ENCODE measurements at places on chromosomes 11 and 22.
A peak's percentile ranks its signal among the peaks of the same experiment; 100 is the strongest.

DNA sequence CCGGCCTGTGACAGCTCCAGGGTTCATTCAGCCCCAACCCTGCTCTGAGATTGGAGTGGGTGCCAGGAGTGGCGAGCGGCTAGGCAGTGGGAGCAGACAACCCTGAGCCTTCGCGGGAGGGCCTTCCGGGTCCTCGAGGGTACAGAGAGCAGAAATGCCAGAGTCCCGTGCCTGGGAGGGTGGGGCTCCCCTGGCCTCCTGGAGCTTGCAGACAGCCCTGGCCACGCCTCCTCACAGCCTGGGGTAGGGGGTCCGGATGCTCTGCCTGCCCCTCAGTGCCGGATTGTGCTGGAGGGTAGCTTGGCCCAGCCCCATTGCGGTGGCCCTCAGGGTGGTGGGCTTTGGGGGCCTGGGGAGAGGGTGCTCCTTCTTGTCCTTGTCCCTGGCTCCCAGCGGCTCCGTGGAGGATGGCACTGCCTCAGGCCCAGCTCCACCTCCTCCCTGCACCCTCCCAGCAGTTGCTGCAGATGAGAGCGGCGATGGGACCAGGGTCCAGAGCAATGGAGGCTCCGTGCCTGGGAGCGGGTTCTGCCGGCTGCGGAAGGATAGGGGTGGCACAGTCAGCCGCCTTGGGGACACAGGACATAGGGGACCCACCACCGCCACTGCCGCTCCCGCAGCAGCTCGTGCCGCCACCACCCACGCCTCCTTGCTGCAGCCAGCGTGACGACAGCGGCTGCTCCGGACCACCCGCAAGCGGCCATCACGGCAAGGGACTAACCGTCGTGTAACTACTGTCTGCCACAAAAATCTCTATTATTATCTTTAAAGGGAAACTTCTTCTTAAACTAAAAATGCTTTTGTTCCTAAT is 34.9 kb upstream of the OR10G7 start:
- peak; percentile 60 for DNase-seq

DNA sequence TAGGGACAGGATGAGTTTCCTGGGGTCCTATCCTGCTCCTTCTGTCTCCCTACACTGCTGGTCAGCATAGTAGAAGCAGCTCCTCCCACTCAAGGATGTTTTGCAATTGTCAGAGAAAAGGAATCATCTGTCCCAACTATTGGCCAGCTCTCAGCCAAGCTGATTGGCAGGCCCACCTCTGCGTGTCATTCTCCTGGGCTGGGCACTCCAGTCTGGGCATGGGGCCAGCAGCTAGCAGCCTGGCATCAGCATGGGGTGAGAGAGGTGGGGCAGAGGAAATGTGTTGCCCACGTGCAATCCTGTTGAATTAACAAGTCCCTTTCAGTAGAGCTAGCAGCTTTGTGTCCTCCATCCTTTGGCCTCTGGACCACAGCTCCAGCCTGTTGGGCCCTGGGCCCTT is 14.1 kb downstream of the ANKK1 start:
- peak; percentile 63 for DNase-seq

DNA sequence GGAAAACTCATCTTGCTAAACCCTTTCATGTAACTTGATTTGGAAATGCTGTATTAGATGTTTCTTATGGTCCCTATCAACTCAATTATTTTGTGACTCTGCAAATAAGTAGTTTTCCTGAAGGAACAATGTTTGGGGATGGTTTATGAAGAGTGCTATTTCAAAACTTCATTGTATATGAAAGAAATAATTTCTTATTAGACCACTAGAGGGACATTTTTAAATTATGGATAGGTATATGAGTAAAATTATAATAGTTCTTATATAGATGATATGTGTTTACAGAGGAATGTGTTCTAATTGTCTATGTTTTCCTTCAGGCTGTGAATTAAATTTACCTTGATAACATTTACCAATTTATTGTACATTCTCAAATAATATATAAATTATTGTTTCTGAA is 509.4 kb upstream of the RAG2 start:
- no peak for DNase-seq

DNA sequence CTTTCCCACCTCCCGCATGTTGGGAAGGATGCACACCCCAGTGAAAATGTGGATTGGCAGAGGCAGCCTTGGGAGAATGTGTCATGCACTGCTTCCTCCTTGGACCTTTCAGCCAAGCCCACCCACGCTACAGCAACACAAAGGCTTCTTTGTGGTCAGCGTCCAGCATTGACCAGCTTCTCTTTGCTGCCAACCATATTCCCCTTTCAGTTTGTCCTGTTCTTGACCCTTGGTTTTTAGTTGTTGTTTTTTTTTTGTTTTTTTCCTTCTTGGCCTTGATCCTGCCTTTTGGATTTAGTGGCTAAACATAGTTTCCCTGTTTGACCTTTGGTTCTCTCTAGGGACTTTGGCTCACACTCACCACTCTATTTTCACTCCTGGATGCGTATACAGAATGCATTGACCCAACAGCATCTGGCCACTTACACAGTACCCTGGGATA is 573.6 kb downstream of the INSC start:
- DNase-seq: no peak

DNA sequence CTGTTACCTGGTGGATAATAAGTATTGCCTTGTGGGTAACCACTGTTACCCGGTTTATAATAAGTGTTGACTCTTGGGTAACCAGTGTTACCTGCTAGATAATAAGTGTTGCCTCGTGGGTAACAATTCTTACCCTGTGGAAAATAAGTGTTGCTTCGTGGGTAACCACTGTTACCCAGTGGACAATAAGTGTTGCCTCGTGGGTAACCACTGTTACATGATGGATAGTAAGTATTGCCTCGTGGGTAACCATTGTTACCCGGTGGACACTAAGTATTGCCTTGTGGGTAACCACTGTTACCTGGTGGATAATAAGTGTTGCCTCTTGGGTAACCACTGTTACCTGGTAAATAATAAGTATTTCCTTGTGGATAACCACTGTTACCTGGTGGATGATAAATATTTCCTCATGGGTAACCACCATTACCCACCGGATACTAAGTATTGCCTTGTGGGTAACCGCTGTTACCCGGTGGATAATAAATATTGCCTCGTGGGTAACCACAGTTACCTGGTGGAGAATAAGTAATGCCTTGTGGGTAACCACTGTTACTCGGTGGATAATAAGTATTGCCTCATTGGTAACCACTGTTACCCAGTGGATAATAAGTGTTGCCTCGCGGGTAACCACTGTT is 8.7 kb upstream of the NXPE4 start:
- DNase-seq: no peak

DNA sequence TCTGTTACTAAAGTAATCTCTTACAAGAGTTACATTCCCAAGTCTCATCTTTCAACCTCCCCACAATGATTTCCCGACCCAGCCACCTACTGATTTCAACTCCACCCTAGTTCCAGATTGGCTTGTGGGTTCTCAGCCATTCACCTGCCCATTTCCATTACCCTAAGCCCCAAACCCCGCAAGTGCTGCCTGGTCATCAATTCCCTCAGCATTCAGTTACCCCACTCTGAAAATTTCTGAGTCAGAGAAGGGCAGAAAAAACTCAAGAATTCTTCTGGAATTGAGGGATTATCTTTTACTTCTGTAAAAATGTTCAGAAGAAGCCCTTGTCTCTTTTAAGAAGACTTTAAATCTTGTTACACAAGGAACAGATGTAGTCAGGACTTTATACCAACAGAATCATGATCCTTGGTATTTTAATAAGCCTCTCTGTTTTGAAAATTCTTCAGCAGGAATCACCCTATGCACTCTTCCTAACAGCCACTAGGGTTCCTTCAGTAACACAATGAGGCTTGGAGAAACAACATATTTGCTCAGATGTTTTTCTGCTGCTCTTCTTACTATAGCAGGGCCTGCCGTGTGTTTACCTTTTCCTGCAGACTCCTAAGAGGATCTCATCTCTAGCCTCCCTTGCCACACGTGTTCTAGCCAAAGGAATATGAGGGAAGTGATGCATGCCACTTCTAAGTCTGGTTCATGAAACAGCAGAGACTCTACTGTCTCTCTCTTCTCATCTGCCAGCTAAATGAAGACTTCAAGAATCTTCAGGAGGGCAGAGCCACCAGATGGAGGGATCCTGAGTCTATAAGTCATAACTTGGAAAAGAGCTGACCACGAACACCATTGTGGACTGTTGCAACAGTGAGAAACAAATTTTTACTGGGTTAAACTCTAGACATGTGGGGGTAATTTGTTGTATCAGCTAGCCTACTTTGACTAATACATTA is 29.3 kb upstream of the PAMR1 start:
- no peak for DNase-seq

- no peak for DNase-seq
Measured at GRCh38 chr22:25728071-25728470, 13.9 kb upstream of the MYO18B start.

DNA sequence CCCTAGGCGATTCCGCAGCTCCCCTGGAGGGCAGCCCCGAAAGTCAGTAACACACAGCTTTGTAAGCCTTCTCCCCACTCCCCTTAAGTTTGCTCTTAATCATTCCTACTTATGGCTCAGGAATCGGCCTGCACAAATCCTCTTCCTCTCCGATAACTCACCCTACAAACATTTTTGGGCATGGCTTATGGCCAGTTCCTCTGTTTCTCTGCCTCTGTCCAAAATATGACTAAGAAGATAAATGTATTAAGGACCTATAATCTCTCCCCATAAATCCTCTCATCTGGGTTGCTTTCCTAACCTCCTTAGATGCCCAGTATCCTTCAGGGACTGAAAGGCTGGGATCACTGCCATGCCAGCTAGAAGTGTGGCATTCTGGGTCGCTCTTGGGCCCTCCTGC is 41.0 kb downstream of the PAMR1 start:
- DNase-seq: no peak

GRCh38 chr11:29153078-29153477 is 863.8 kb downstream of the KCNA4 start:
- DNase-seq: no peak

GRCh38 chr11:65870706-65871681 is 1.6 kb downstream of the EFEMP2 start:
- no peak for DNase-seq

DNA sequence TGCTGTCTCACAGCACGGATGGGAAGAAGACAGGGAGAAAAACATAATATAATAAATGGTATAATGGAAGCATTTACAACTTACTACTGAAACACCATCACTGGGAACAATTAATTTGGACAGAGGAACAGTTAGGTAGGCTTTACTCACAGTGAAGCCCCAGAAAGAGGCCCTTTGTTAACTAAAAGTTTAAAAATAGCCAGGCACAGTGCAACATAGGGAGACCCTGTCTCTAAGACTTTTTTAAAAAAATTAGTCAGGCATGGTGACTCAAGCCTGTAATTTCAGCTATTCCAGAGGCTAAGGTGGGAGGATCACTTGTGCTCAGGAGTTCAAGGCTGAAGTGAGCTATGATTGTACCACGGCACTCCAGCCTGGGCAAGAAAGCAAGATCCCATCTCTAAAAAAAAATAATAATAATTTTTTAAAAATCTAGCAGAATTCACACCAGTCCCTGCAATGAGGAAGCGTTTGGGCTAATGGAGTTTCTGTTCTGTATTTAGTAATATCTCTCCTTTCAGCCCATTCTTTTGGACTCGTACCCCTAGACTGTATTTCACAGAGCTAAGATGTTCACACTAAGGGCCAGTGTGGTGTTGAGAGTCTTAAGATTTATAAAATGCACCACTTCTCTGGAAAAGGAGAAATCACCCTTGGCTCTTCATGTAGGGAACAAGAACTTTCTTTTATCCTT is 275.5 kb downstream of the SOX6 start:
- DNase-seq: no peak

- no peak for DNase-seq
Measured at GRCh38 chr22:31238057-31238456, 26.0 kb downstream of the LIMK2 start.

GRCh38 chr22:50459496-50460140 is 15.2 kb downstream of the SBF1 start:
- no peak for DNase-seq

GRCh38 chr11:110716361-110716760 is 4.1 kb upstream of the ARHGAP20 start:
- no peak for DNase-seq

DNA sequence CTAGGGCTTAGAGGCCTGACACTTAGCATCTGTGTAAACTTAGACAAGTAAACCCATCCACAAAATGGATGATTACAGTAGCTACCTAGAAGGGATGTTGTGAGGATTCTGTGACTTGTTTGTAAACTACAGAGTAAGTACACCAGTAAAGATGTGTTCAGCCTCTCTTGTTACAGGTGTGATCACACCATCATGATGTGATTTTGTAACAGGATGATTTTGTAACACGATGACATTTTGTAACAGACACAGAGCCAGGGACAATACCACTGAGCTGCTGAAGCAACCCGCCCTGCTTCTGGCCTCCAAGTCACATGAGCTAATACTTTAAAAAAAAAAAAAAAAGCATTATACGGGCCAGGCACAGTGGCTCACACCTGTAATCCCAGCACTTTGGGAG is 17.0 kb downstream of the FADD start:
- DNase-seq: no peak

DNA sequence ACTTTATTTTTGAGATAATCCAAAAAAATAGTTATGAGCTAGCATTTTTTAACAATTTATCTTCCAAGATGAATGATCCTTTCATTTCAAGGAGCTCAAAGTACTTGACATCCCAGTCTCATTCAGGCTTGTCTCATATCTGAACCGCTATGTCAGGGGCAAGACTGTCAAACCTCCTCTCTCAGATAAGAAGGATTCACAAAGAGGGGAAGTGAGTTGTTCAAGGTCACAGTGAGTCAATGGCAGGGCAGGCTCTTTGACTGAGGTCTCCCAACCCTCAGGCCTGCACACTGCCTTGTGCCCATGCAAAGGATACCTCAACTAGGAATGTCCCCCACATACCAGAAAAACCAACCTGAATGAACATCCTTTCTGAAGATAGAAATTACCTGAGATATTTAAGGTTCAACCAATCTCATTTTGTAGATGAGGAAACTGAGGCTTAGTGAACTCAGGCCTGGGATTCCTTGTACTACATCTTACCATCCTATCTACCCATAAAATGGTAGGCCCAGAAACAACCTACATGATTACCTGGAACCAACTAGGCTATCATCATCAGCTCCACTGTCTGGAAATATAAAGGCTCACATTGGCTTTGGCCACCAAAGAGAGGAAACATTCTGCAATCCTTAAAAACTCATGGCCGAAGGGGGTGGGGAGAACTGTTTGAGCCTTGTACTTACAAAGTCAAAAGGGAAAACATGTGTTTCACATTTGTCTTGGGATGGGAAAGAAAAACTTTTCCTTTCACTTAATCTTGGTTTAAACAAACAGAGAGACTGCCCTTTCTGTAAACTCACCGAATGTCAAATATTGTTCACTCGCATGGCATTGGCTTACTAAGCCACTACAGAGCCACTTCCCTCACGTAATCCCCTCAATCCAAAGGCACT is 51.1 kb downstream of the LIF start:
- DNase-seq: no peak

- DNase-seq: no peak
Measured at GRCh38 chr22:27851974-27852746, 50.6 kb upstream of the MN1 start.

Data from hypothalamus (tissue), 51 donors.